Thoracic aorta (tissue), 2 donors: ENCODE measurements at places on chromosomes 11 and 22. TPM values are rescaled to one million over a fixed set of nuclear protein-coding genes. Genes with fewer than 3 reads are reported as not detected.
A peak's percentile ranks its signal among the peaks of the same experiment; 100 is the strongest.

GRCh38 chr11:79081471-79082031 lies 359.3 kb downstream of the TENM4 start:
- no peaks in the 10 kb centered on the region for H3K36me3 ChIP-seq
- no peaks in the 10 kb centered on the region for H3K27me3 ChIP-seq
- H3K4me1 ChIP-seq, result no peaks in the 10 kb centered on the region
- DNase-seq, result no peak
- no peak overlapping the region for H3K27ac ChIP-seq

DNA sequence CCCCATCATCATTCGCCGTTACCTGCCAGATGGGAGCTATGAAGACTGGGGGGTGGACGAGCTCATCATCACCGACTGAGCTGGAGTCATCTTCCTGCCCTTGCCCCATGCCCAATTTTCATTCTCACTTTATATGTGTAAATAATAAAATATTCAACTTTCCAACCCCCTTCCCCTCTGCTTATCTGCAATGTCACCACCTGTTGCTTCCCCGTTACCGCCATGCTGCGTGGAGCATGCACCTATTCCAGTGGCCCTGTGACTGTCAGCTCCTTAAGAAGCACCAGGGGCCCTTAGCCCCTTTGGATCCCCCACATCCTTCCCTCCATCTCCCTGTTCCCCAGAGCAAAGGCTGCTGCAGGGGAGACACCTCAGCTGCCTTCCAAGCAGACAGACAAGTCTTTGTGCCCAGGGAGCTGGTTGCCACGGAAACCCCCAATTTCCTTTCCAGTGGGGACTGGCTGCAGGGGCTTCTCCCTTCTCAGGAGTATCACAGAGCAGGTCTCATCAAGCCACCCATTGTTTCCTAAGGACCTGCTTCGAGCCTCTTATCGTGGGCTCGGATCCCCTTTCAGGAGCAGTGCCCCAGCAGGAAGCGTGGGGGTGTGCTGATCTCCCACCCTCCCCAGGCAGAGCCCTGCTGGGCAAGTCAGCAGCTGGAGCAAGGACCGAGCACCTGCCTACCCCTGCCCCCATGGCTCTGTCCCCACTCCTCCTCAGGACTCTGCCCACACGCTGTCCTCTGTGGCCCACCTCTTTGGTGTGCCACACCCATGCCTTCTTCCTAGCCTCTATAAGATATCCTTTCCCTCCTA lies 14.3 kb downstream of the POLR2F start:
- no peak overlapping the region for H3K27ac ChIP-seq
- H3K36me3 ChIP-seq, result peaks cover 18% of the 10 kb centered on the region
- no peak for DNase-seq
- no peak overlapping the region for H3K4me3 ChIP-seq
- peaks cover 14% of the 10 kb centered on the region for H3K4me1 ChIP-seq

DNA sequence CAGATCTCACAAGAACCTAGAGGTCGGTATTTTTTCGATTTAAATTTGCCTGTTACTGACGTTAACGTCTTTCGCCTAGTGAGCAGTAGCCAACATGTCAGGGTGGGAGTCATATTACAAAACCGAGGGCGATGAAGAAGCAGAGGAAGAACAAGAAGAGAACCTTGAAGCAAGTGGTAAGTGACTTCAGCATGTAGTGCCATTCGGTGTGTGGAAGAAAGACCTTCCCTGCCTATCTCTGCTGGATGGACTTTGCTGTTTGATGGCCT lies 750 bp downstream of the XRCC6 start:
- peaks cover 26% of the 10 kb centered on the region for H3K36me3 ChIP-seq
- no peaks in the 10 kb centered on the region for H3K27me3 ChIP-seq
- peaks cover 20% of the 10 kb centered on the region for H3K4me1 ChIP-seq
- DNase-seq, result no peak
- peak overlapping the region; percentile 93 for H3K27ac ChIP-seq

DNA sequence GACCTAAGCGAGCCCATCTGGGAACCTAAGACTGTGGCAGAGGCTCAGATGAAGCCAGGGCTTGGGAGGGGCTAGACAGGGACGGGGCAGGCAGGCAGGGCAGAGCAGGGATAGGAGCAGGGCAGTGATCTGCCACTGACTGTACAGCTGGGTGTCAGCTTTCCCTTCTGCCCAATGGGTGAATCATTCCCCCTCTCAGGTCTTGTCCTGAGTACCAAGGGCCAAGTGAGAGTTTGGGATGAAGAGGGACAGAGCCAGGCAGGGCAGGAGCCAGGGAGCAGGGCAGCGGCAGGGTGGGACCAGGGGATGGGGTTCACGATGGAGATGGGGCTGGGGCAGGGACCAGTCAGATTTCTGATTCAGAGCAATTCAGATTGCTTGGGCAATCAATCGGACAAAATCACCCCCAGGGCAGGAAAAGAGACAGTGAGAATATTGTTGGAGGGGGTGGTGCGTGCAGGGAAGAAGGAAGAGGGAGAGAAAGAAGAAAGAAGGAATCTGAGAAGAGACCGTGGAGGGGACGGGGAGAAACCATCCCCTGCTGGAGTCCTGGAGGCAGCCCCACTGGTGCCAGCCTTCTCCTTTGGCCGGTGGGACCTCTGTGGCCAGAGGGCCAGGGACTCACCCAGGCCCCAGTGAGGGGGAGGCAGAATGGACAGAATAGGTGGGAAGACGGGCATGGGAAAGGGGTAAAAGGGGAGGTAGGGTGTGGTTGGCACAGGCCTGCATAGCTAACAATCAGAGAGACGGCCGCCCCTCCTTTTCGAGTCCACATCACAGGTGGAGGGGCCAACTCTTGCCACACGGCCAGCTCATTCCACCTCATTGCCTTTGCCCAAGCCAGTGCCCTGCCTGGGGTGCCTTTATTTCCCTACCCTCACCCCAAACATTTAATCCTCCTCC lies 47.2 kb downstream of the CYTH4 start:
- no peaks in the 10 kb centered on the region for H3K4me1 ChIP-seq
- no peaks in the 10 kb centered on the region for H3K36me3 ChIP-seq
- no peak overlapping the region for H3K27ac ChIP-seq
- no peak overlapping the region for H3K4me3 ChIP-seq
- peaks cover 17% of the 10 kb centered on the region for H3K27me3 ChIP-seq
- no peak for DNase-seq

- H3K4me3 ChIP-seq, result no peak overlapping the region
- no peaks in the 10 kb centered on the region for H3K36me3 ChIP-seq
- no peak for DNase-seq
Observed at GRCh38 chr11:116051494-116051893, 547.3 kb upstream of the CADM1 start.

- no peaks in the 10 kb centered on the region for H3K36me3 ChIP-seq
- no peak overlapping the region for H3K27ac ChIP-seq
- DNase-seq, result no peak
- no peaks in the 10 kb centered on the region for H3K4me1 ChIP-seq
- H3K4me3 ChIP-seq, result no peak overlapping the region
- no peaks in the 10 kb centered on the region for H3K27me3 ChIP-seq
Observed at GRCh38 chr11:69274531-69275016, 19.4 kb upstream of the MYEOV start.

DNA sequence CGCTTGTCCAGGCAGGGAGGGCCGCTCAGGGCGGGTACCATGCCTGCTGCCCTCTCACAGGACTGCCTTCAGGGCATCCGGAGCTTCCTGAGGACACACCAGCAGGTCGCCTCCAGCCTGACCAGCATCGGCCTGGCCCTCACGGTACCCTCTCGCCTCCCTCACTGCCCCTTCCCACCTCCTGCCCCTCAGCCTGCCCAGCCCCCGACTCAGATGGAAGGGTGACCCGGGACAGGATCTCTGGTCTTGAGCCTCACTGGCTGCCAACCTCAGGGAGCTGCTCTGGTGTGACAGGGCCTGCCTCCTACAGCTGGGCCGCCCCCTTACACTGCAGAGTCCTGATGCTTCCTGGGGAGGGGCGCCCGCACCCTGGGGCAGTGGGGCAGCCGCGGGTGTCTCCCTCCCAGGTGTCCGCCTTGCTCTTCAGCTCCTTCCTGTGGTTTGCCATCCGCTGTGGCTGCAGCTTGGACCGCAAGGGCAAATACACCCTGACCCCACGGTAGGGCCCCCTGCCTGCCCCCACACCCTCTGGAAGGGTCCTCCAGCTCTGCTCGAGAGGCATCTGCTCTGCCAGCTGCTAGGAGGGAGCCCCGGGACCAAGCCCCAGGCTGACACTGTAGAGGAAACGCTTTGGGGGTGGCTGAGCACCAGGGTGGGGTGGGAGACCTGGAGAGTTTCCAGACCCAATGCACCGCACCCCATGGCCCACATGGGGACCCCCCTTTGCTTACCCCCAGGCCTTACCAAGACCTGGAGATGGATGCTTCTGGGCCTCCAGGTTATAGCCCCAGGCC lies 14.6 kb downstream of the TSPAN32 start:
- peaks cover 41% of the 10 kb centered on the region for H3K4me1 ChIP-seq
- no peak overlapping the region for H3K27ac ChIP-seq
- DNase-seq, result no peak
- H3K36me3 ChIP-seq, result no peaks in the 10 kb centered on the region
- no peaks in the 10 kb centered on the region for H3K27me3 ChIP-seq

GRCh38 chr11:74953451-74953850 lies 4.4 kb downstream of the SPCS2 start:
- no peak for DNase-seq
- H3K27me3 ChIP-seq, result no peaks in the 10 kb centered on the region
- H3K4me3 ChIP-seq, result no peak overlapping the region
- H3K4me1 ChIP-seq, result peaks cover 50% of the 10 kb centered on the region

- no peaks in the 10 kb centered on the region for H3K27me3 ChIP-seq
- peaks cover 6% of the 10 kb centered on the region for H3K36me3 ChIP-seq
- no peak overlapping the region for H3K27ac ChIP-seq
- no peaks in the 10 kb centered on the region for H3K4me1 ChIP-seq
- DNase-seq, result no peak
Observed at GRCh38 chr11:107337917-107338316, 119.7 kb downstream of the CWF19L2 start.

TESMIN gene
- not detected for total RNA-seq

GRCh38 chr22:36343720-36344105 lies 44.1 kb downstream of the MYH9 start:
- no peak for DNase-seq
- H3K36me3 ChIP-seq, result peaks cover 46% of the 10 kb centered on the region
- peaks cover 62% of the 10 kb centered on the region for H3K4me1 ChIP-seq
- H3K27me3 ChIP-seq, result no peaks in the 10 kb centered on the region
- H3K4me3 ChIP-seq, result no peak overlapping the region

GRCh38 chr22:32632512-32633315 lies 158.1 kb downstream of the FBXO7 start:
- no peak overlapping the region for H3K27ac ChIP-seq
- H3K4me3 ChIP-seq, result no peak overlapping the region
- no peak for DNase-seq
- no peaks in the 10 kb centered on the region for H3K36me3 ChIP-seq
- H3K27me3 ChIP-seq, result no peaks in the 10 kb centered on the region

SPA17 gene
- 3.9 TPM for total RNA-seq

DNA sequence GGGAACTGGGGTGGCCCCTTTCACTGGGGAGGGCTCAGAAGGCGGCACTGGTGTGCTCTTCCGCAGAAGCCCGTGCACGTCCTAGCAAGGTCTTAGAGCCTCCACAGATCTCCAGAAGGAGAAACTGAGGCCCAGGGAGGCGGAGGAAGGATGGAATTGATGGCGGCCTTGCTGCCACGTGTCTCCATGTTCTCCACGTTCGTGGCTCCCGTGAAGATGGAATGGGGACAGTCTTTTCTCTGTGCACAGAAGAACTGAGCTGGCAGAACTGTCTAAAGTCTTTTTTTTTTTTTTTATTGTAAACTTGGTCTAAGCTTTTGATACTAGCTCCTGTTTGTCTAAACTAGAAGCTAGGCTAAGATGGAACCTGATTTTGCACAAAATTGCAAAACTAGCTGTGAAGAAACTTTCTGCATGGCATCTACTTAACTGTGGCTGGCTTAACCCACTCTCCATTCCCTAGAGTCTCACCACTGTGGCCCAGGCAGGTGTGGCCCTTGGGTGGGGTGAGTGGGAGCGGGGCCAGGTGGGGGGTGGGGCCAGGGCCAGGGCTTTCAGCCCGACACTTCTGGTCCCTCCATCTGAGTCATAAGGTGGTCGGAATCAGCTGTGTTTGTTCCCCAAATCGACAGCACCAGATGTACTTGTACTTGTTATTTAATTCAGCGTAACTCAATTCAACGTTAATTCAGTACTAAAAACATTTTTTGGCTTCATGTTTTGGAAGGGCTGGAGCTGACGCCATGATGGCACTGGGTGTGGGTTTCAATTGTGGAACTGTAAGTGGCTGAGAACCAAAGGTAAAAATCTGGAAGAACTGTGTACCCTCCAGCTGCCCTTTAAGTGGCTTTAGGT lies 120.7 kb downstream of the MPPED1 start:
- H3K4me3 ChIP-seq, result no peak overlapping the region
- H3K27me3 ChIP-seq, result no peaks in the 10 kb centered on the region
- H3K36me3 ChIP-seq, result no peaks in the 10 kb centered on the region
- DNase-seq, result no peak

DNA sequence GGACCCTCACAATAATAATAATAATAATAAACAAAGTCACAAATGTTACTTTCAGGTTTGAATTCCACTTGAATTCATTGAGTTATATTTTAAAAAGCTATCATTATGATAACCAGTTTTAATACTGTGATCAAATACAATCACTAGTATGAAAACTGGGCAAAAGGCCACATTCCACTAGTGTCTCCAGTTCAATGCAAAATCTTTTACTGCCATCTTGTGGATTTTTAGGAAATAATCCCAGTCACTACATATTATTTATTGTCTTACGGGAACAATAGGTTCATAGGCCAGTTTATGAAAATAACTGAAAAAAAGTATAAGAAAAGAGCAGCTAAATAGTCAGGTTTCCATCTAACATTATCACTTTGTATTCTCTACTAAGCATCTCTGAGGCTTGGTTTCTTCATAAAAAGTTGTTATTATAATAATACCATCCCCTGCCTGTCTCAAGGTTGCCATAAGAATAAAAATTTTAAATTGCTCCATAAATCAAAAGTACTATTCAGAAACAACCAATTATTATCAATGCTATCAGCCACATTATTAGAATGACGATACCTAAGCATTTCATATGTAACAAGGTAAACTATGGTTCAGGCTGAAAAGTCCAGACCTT lies 533.9 kb upstream of the CCDC90B start:
- DNase-seq, result no peak
- no peaks in the 10 kb centered on the region for H3K4me1 ChIP-seq
- no peaks in the 10 kb centered on the region for H3K27me3 ChIP-seq
- H3K4me3 ChIP-seq, result no peak overlapping the region

- no peak for DNase-seq
- no peaks in the 10 kb centered on the region for H3K27me3 ChIP-seq
Observed at GRCh38 chr11:75301601-75302345, 49.7 kb downstream of the ARRB1 start.

AAMDC gene
- total RNA-seq, result 41.3 TPM

- DNase-seq, result no peak
- H3K27me3 ChIP-seq, result no peaks in the 10 kb centered on the region
- no peaks in the 10 kb centered on the region for H3K4me1 ChIP-seq
- no peak overlapping the region for H3K4me3 ChIP-seq
- no peaks in the 10 kb centered on the region for H3K36me3 ChIP-seq
Observed at GRCh38 chr22:23544852-23545251, 35.2 kb downstream of the IGLL1 start.

- no peak for DNase-seq
- no peak overlapping the region for H3K27ac ChIP-seq
- no peaks in the 10 kb centered on the region for H3K36me3 ChIP-seq
- H3K4me3 ChIP-seq, result no peak overlapping the region
- no peaks in the 10 kb centered on the region for H3K27me3 ChIP-seq
Observed at GRCh38 chr11:65797711-65798110, 10.8 kb downstream of the OVOL1 start.

- no peak overlapping the region for H3K27ac ChIP-seq
- peaks cover 6% of the 10 kb centered on the region for H3K4me1 ChIP-seq
- H3K36me3 ChIP-seq, result peaks cover 5% of the 10 kb centered on the region
- no peak for DNase-seq
- H3K4me3 ChIP-seq, result no peak overlapping the region
Observed at GRCh38 chr11:78100676-78101472, 21.2 kb upstream of the NDUFC2 start.
